Stimulated activated CD4-positive, alpha-beta T cell treated with anti-CD3 and anti-CD28 coated beads, Interleukin-2, amount 100 ng/mL, for 24 hours (primary cell): ENCODE measurements at places on chromosomes 4 and X.

- DNase-seq = no peak
Measured at GRCh38 chr4:154088741-154089140, 299.9 kb upstream of the SFRP2 start.

DNA sequence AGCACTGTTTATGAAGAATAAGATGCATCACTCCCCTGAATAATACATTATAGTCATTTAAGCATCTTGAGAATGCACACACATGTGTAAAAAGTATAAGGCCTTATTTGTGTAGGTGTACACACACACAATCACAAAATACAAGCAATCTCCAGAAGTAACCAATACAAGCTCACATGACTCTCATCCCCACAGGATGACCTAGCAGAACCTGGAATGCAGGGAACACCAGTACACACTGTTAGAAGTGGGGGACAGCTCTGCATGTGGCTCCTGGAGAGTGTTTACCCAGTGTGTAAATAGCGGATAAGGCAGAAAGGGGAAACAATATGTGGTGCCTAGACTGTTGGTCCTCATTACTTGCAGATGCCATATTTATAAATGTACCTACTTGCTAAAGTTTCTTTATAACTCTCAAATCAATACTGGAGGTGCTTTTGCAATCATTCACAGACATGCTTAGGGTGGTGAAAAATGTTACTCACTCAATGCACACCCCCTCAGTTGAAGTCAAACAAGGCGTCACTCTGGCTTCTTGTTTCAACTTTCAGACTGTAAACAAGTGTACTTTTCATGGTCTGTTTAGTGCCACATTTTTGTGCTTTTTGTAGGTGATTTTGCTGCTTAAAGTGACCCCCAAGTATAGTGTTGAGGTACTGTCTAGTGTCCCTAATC lies 73.1 kb downstream of the MAGEB17 start:
- no peak for DNase-seq

DNA sequence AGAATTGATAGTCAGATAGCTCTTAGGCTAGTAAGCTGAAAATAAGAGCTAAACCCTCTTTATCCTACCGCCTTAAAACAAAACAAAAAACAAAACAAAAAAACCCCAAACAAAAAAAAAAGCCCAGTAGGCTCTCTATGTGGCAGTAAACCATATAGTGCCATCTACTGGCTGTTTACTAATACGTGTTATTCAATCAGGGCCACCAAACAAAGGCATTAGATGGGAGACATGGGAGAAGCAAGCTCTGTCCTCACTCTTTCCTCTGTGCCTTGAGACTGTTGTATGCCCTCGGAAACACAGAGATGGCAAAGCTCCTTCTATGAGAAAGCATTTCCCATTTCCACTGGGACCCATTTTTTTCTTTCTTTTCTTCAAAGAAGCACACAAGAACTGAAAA lies 148.8 kb upstream of the MID1 start:
- no peak for DNase-seq

DNA sequence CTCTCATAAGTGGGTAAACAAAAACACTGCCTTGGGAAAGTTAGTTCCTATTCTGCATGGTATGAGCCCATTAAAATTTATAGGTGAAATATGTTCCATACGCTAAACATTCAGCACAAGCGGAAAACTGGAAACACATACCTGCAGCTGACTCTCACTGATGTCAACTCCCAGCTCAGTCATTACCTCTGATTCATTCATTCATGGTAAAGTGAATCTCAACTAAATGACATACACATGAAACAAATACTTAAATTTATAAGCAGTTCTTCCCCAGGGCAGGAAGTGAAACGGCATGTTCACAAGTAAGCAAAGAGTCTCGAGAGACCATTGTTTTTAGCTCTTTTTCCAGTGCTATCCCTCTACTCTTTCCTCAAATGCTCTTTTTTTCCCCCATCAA lies 1.6 kb downstream of the SLC10A6 start:
- DNase-seq = no peak

- no peak for DNase-seq
Measured at GRCh38 chr4:82744284-82744968, 54.2 kb downstream of the SCD5 start.

- DNase-seq = no peak
Measured at GRCh38 chr4:11773798-11774197, 345.1 kb upstream of the HS3ST1 start.

DNA sequence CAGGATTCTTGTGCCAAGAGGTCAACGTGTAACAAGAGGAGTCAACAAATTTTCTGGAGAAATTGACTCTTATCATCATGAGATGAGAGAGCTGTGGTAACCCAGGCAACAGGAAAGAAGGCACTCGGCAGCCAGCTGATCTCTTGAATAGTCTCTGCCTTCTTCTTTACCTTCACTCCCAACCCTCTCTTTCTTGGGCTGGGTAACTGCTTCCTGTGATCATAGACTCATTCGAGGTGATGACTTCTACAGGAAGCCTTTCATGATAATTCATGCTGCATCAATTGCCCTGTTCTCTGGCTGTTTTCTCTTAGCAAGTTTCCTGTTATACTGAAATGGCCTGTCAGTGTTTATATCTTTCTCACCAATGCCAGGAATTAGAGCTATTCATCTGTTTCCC lies 70.8 kb upstream of the FSTL5 start:
- no peak for DNase-seq

- DNase-seq = no peak
Measured at GRCh38 chr4:126727461-126727860, 905.3 kb upstream of the INTU start.

- DNase-seq = no peak
Measured at GRCh38 chr4:146244496-146244895, 30.2 kb downstream of the REELD1 start.

DNA sequence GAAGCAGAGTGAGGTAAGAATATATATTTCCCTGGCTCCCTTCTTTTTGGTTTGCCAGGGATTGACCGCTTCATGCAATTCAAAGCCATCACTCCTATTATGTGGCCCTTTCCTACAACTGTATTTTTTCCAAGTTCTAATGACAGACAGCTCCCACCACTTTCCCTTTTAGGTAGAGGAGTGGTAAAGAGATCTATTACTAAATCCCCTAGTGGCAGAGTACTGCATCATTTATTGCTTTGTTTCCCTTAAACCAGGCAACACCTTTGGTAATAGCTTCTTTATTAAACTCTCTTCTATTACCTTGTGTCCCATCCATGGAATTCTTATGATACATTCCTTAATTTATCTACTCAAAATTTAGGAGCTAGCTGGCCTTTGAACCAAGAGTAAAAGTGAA lies 90.7 kb downstream of the CNOT6L start:
- no peak for DNase-seq

GRCh38 chr4:88058295-88058694 lies 50.9 kb downstream of the PKD2 start:
- no peak for DNase-seq

- DNase-seq = no peak
Measured at GRCh38 chr4:152454398-152455011, 81.4 kb downstream of the FBXW7 start.

DNA sequence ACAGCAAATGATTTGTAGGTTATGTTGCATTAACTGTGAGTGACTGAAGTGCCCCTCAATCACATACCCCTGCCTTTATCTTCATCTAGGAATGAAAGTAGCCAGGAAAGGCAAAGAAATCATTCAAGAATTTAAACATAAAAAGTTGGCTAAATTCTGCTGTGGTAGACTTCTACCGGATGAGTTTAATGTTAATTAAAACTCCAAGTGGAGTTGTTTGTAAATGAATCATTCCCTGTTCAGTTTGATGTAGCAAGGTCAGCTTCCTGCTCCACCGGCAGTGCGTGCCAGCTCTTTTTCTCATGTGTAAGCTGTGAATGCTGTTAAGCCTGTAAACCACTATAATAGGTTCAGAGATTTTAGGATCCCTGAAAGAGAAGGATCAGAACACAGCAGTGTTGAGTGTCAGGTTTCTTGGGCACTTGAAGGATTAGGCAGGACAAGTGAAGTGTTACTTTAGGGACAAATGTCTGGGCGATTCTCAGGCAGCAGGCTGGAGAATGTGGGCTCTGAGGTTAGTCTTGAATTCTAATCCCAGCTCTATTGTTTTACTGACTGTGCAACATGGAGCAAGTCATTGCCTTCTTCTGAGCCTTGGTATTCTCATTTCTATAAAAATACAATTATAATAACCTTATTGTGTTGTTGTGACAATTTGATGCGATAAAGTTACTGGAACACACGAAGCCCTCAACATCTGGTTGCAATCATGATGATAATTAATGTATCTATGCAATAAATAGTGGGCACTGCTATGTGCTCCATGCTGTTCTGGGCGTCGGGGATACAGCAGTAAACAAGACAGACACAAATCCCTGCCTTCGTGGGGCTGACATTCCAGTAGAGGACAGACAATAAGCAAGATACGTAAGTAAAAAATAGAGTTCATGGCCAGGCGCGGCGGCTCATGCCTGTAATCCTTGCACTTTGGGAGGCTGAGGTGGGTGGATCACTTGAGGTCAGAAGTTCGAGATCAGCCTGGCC lies 112.0 kb downstream of the SHROOM3 start:
- no peak for DNase-seq

DNA sequence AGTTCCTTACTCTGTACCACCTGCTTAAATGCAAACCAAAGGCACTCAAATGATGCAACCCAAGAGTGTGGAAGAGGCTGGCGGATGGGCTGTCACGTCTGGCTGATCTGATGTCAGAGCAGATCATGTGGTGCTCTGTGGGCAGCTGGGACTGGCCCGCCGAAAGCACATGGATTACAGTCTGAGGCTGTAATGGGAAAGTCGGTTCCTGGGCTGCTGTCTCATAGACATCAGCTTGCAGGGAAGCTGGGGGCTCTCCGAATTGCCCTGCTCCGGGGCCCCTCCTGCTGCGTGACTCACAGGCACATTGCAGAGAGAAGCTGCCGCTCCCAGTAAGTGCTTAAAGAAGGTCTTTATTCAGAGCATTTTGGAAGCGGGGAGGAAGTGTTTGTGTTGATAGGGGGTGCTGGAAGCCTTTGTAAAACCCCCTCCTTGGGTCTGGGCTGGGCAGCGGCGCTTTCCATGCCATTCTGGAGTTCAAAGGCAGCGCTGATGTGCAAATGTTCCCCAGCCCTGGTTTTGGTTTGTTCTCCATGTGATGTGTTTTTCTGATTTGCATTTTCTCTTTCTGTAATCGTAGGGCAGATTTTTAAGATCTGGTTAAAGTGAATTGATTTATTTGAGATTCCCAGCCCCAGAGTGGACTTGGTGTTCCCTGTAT lies 181.1 kb downstream of the LARP7 start:
- peak; percentile 37 for DNase-seq

DNA sequence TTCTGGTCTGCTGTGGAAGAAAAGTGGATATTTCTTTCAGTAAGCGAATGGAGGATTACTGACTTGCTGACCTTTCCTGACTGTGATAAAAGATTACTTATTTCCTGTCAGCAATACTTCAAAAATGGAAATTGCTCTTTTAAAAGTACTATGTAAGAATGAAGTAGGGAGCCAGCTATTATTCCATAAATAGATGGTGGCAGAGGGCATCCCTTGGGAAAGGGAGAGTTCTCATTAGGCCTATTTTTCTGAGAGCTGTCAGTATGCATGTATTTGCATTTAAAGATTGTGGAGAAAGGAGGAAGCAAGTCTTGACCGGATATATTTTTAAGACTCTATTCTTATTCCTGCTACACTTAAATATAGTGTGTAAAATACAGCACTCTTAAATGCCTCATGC lies 37.2 kb downstream of the TMEM47 start:
- no peak for DNase-seq

DNA sequence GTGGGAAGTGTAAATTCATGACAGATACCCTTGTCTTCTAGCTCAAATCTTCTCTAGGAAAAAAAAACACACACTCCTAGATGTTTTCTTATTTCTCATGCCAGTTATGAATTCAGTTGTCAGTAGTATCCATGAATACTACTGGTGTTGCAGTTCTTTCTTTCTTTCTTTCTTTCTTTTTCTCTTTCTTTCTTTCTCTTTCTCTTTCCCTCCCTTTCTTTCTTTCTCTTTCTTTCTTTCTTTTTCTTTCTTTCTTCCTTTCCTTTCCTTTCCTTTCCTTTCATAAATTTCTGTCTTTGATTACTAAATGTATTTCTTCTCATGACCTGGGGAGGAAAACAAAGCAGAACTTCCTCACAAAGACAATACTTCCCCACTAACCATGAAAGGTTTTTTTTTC lies 253.8 kb downstream of the PCDH7 start:
- DNase-seq = no peak

DNA sequence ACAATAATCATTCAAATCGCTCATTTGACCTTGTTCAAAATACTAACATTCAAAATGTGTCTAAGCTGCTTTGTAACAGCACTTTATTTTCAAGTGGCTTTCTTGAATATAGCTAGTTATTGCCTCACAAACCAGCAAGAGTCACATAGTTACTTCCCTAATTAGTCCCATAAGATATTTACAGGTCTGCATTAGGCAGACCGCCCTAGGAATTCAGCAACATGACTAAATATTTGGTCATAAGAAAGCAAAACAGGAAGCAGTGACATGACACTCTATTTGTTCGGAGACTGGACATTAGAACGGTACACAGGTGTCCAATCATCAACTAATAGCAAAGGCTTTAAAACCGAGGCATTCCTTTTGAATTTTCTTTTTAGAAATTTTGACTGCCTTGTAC lies 262.0 kb downstream of the COL25A1 start:
- DNase-seq = no peak

DNA sequence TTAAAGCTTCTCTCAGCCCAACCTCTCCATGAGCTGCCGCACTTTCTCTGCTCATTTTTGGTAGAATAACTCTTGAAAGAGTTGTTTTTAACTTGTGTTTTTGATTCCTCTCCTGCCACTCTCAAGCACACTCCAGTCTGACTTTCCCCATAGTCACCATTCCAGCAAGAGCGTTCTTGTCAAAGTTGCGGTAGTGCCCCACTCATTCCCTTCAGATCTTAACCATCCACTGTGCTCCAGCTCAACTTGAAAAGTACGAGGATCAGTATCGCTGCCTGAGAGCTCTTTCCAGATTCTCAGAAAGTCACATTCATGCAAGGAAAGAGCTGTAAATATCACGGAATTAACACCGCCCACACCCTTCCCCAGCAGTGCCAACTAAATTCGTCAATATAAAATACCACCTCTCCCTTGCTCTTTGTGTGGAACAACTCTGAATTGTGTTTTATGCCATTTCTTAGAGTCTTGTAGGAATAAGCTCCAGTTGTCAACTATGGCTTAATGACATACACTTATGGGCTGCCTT lies 59.7 kb upstream of the IL15 start:
- no peak for DNase-seq

GRCh38 chrX:134908356-134908755 lies 82.4 kb upstream of the SMIM10 start:
- no peak for DNase-seq

DNA sequence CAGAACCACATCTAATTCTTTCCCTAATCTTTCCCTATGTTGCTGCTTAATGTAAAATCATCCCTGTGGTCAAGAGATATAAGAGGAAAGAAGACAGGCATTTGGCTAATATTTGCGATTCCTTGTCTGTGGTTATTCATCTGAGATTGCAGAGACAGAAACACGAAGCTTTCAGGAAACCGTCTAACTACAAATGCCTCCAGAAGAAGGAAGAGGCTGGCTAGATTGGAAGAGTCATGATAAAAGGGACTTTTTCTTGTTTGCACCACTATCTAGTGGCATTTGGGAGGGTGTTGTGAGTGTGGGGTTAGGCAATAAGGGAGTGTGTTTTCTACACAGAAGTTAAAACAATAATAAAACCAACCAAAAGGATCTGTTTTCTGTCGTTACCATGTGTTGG lies 43.9 kb downstream of the TMEM154 start:
- no peak for DNase-seq

- DNase-seq = no peak
Measured at GRCh38 chr4:23909671-23910070, 19.8 kb upstream of the PPARGC1A start.
